Activated effector memory CD4-positive, alpha-beta T cell treated with Interleukin-2 at 50 U/mL for 16 hours (primary cell): ENCODE measurements at places on chromosomes 6 and 20.
A peak's percentile ranks its signal among the peaks of the same experiment; 100 is the strongest.

- DNase-seq: no peak
Observed at GRCh38 chr6:115977220-115977619, 83.5 kb downstream of the FRK start.

DNA sequence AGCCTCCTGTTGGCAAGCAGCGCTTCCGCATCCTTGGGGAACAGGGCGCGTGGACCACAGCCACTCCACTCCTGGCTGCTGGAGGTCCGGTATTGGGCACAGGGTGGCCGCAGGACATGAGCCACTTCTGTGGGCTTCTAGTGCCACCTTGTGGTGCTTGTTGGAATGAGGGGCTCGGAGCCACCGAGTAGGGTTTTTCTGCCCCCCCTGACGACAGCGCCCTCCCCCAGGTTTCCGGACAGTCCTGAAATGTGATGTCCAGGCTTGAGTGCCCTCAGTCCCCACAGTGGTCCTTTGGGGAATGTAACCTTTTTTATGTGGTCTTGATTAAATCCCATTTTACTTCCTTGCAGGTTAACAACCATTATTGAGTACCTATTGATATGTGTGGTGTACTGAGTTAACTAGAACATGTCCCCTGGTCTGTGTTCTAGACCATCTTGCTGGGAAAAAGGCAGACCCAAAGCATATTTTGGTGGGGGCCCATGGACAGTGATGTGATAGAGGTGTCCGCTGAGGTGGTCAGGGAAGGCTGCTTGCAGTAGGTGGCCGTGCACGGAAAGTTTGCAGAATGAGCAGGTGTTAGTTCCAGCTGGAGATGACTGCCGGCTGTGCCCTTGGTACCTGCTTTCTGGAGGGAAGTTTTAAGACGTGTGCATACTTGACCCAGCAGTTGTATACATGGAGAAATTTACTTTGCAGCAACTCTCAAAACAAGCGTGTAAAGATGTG lies 70.0 kb downstream of the PTPN1 start:
- peak; percentile 21 for DNase-seq

- no peak for DNase-seq
Observed at GRCh38 chr20:35541118-35541782, 628 bp upstream of the ERGIC3 start.

- DNase-seq: no peak
Observed at GRCh38 chr20:25087186-25087929, 5.4 kb upstream of the VSX1 start.

GRCh38 chr20:884983-885952 lies 30.9 kb downstream of the ANGPT4 start:
- no peak for DNase-seq
